Activated CD8-positive, alpha-beta memory T cell treated with anti-CD3 and anti-CD28 coated beads, Interleukin-2, amount 10 ng/mL, durations not matched to agents 7 days and 5 days (primary cell): ENCODE measurements at places on chromosomes 3 and 15. TPM values are rescaled to one million over a fixed set of nuclear protein-coding genes. Genes with fewer than 3 reads are reported as not detected.

ADPRH gene
- total RNA-seq, result 6.1 TPM

- H3K4me1 ChIP-seq, result peaks cover 11% of the 10 kb centered on the region
- DNase-seq, result no peak
- H3K27me3 ChIP-seq, result no peaks in the 10 kb centered on the region
- H3K36me3 ChIP-seq, result no peaks in the 10 kb centered on the region
- no peak overlapping the region for H3K4me3 ChIP-seq
- no peak overlapping the region for H3K27ac ChIP-seq
Measured at GRCh38 chr3:50392101-50392715, 32.9 kb upstream of the TMEM115 start.

DCUN1D1 gene
- 54.6 TPM for total RNA-seq

CHRFAM7A gene
- total RNA-seq, result 0.73 TPM

DNA sequence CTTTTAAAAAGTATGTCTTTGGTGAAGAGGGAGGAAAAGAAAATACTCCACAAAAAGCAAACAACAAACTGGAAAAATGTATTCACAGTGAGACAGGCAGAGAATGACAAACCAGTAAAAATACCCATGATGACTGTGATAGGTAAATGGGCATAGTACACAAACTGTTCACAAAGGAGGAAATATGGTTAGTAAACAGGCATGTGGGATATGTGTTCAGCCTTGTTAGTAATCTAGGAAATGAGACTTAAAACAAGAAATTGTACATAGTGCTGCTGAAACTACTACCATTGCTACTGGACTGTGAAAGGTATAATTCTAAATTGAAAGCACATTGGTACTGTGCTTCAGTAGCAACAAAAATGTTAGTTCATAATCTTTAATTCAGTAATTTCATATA lies 50.1 kb downstream of the UBE2E2 start:
- no peak overlapping the region for H3K4me3 ChIP-seq
- DNase-seq, result no peak
- no peak overlapping the region for H3K27ac ChIP-seq
- no peaks in the 10 kb centered on the region for H3K36me3 ChIP-seq

FES gene
- total RNA-seq, result 61.2 TPM

GRCh38 chr15:55106155-55106554 lies 90.6 kb downstream of the RSL24D1 start:
- no peak overlapping the region for H3K27ac ChIP-seq
- peaks cover 27% of the 10 kb centered on the region for H3K27me3 ChIP-seq
- DNase-seq, result no peak
- no peaks in the 10 kb centered on the region for H3K36me3 ChIP-seq

GRCh38 chr15:63887630-63888029 lies 53.9 kb upstream of the HERC1 start:
- no peak for DNase-seq
- no peaks in the 10 kb centered on the region for H3K27me3 ChIP-seq
- H3K4me3 ChIP-seq, result no peak overlapping the region
- no peaks in the 10 kb centered on the region for H3K36me3 ChIP-seq
- peaks cover 26% of the 10 kb centered on the region for H3K4me1 ChIP-seq

OSBPL10 gene
- 2.3 TPM for total RNA-seq

DNA sequence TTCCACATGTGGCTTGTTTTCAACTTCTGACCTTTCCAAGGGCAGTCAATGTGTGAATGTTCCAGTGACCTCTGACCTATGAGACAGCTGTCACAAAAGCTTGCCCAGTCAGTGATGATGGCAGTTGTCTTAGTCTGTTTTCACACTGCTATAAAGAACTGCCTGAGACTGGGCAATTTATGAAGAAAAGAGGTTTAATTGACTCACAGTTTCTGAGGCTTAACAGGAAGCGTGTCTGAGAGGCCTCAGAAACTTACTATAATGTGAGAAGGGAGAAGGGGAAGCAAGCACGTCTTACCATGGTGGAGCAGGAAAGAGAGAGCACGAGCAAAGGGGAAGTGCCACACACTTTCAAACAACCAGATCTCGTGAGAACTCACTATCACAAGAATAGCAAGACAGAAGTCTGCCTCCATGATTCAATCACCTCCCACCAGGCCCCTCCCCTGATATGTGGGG lies 95.6 kb downstream of the ECT2 start:
- peaks cover 18% of the 10 kb centered on the region for H3K27me3 ChIP-seq
- H3K4me3 ChIP-seq, result no peak overlapping the region
- H3K4me1 ChIP-seq, result no peaks in the 10 kb centered on the region
- no peaks in the 10 kb centered on the region for H3K36me3 ChIP-seq

PRR20G gene
- not detected for total RNA-seq

DNA sequence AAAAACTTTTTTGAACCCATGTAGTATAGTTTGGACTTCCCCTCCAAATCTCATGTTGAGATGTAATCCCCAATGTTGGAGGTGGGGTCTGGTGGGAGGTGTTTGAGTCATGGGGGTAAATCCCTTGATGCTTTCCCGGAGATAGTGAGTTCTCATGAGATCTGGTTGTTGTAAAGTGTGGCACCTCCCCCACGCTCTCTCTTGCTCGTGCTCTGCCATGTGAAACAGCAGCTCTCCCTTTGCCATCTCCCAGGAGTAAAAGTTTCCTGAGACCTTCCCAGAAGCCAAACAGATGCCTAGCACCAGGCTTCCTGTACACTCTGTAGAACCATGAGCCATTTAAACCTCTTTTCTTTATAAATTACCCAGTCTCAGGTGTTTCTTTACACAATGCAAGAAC lies 16.0 kb upstream of the RNU6-1 start:
- peaks cover 2% of the 10 kb centered on the region for H3K27me3 ChIP-seq
- peaks cover 1% of the 10 kb centered on the region for H3K36me3 ChIP-seq
- no peak overlapping the region for H3K4me3 ChIP-seq
- H3K27ac ChIP-seq, result no peak overlapping the region

DNA sequence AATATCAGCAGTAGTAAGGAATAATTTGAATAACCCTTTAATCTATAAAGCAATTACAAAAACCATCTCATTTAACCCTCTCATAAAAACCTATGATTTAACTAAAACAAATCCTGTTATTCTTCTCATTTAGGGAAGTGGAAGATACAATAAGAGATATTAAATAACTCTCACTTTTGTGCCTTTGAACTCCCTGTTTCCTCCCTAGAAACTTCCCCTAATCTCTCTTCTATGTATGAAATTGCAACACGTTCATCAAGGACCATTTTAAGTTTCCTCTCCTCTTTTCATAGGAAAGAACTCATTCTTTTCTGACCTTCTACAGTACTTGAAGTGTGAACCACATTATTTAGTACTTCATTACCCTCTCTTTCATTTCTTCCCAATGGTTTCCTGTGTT lies 18.8 kb upstream of the FAM81A start:
- no peak overlapping the region for H3K4me3 ChIP-seq
- no peak overlapping the region for H3K27ac ChIP-seq
- peaks cover 45% of the 10 kb centered on the region for H3K27me3 ChIP-seq
- H3K4me1 ChIP-seq, result peaks cover 31% of the 10 kb centered on the region
- DNase-seq, result no peak
